Fibroblast of mammary gland (primary cell): ENCODE measurements at places on chromosomes 5 and 9.
A peak's percentile ranks its signal among the peaks of the same experiment; 100 is the strongest.

DNA sequence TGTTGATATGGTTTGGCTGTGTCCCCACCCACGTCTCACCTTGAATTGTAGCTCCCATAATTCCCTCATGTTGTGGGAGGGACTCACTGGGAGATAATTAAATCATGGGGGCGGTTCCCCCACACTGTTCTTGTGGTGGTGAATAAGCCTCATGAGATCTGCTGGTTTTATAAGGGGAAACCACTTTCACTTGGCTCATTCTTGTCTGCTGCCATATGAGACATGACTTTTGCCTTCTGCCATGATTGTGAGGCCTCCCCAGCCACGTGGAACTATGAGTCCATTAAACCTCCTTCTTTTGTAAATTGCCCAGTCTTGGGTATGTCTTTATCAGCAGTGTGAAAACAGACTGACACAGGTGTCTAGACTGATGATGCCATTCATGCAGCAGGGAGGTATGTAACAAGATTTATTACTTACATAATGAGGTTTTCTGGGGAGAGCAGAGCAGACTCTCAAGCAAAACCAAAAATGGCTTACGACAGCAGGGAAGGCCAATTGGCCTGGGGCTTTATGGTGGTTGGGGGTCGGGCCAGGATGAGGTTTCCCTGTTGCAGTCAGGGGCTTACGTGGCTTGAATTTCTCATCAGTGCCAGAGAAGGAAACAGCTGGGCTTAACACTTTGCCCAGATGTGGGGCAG, 9.5 kb upstream of the COMMD10 start:
- peak; percentile 45 for DNase-seq

GRCh38 chr5:53430618-53431252, 49.7 kb upstream of the FST start:
- peak; percentile 85 for DNase-seq

- DNase-seq, result peak; percentile 56
These were observed 27.3 kb upstream of the EDIL3 start for GRCh38 chr5:84411832-84412605.

DNA sequence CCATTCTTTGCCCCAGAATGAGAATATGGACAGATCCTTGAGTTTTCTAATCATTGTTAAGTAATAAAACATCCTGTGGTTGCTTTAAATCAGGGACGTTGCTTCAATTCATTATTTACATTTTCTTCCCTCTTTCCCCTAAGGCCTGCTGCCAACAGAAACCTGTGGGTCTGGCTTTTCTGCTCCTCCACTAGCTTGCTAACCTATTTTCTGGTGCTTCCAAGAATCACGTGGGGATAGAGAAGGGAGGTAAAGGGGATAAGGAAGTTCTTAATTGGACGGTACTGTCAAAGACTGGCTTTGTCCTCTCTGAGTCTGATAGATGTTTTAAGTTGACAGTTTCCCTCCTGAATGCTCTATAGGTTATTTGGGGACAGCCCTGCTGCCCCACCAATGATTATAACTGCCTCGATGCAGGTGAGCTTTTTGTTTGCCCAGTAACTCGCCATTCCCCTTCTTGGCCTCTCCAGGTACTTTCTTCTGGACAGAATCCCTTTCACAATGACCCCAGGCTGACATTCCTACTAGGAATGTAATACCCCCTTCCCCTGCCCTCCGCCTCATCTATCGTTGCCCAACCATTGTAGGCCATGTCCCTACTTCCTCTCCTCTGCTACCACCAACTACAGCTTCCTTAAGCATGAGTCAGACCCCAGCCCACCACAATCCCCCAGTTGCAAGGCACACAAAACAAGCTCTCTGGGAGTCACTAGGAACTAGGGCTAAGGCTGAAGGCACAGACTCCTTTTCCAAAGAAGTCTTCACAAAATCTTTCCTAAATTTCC, 19.9 kb upstream of the CPEB4 start:
- peak; percentile 29 for DNase-seq

DNA sequence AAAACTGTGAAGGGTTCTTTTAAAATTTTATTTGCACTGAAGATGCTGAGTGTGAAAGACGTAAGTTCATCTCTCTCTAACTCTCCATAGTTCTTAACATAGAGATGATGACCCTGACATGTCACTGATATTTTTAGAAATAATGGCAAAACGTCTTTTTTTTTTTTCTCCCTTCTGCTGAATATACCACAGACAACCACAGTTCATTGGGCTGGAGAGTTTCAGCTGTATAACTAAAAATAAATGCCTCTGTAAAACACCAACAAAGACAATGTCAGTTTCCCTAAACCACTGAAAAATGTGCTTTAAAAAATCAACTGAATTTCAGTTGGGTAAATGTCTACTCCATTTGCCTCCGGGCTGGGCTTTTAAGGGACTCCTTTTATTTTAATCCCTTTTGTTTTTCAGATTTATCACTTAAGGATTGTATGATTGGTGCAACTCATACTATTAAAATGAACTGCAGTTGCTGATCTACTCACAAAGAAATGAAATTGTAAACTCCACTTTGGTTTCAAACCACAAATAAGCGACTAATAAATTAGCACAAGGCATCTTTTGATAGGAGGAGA, 830.9 kb upstream of the WWC1 start:
- no peak for DNase-seq

- DNase-seq, result no peak
These were observed 65.6 kb upstream of the CD180 start for GRCh38 chr5:67262206-67262605.

DNA sequence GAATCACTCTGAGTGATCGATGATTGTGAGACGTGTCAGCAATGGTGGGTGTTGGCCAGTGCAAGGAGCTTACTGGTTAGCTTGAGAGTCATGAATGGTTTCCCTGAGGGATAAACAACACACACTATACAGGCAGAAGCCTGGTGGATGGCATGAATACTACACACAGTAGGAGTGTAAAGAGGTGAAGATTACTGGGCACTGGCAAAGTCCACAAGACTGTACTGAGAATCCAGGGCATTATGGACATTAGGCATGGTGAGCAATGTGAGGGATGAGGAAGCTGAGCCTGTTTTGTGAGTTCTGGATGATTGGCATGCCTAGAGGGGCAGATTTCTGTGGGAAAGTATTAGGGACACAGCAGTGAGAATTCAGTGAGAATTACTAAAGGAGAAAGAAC, 71.3 kb downstream of the KDM4C start:
- DNase-seq, result peak; percentile 20

DNA sequence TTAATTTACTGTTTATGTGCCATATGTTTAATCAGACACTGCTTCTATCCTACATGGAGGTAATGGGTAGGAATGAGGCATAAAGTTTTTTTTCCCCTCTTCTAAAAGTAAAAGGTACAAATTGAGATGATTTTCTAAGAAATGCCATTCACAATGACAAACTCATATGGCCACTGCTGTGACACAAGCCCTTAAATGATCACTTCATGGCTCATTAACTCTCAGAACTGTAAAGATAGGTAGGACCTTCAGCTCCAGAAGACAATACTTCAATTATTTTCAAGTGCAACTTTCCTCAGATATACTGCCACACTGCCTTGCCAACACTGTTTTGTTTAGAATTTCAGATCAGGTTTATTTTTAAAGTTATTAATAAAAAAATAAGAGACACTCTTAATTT, 362.9 kb upstream of the ZNF608 start:
- DNase-seq, result no peak

DNA sequence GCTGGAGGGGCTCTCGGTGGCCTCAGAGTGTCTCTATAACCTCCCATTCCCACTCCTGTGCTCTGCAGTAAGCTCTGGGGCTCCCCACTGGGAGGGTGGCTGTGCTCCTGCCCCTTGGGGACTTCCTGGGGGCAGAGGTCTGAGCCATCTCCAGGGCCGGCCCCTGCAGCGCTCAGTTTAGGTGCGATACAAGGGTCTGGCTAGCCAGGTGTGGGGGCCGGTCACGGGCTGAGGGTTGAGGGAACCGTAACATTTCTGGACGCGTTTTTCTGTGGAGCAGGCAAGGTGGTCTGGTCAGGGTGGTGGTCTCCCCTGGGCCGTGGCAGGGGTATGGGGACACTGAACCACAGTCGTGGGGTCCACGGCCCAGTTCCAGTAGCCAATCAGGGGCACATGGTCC, 38.0 kb upstream of the SLC6A19 start:
- no peak for DNase-seq

- no peak for DNase-seq
These were observed 26.8 kb downstream of the FYB1 start for GRCh38 chr5:39192450-39193160.

DNA sequence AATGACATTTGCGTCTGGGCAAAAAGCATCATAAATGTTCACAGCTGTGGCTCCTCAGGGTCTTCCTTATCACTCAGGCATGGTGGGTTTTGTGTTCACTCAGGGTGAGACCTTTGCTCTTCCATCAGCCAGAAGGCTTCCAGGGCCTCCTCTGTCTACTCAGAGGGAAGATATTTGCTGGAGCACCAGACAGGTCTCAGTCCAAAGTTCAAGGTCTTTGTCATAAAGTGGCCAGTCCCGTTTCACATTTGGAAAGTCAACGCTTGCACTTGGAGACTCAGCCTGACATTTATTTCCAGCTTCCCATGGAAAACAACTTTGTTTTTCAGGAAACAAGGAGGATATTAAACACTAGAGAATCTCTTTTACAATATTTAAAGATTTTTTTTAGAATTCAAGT, 12.2 kb upstream of the CARTPT start:
- DNase-seq, result no peak

- DNase-seq, result no peak
These were observed 62.7 kb downstream of the RAB14 start for GRCh38 chr9:121138973-121139372.

- DNase-seq, result no peak
These were observed 189.7 kb upstream of the PLPPR1 start for GRCh38 chr9:100838857-100839256.

DNA sequence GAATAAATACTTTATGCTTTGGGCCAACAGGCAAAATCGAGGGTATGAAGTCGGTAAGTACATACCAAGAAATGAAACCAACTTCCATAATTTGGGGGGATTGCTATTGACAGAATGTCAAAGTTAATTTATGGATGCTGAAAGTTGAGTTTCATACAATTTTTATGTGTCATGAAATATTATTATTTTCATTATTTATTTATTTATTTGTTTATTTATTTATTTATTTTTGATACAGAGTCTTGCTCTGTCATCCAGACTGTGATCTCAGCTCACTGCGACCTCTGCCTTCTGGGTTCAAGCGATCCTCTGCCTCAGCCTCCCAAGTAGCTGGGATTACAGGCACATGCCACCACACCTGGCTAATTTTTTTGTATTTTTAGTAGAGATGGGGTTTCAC, 4.5 kb upstream of the GMCL2 start:
- DNase-seq, result no peak
